ENCODE measurements at places on chromosomes 13 and 19.

DNA sequence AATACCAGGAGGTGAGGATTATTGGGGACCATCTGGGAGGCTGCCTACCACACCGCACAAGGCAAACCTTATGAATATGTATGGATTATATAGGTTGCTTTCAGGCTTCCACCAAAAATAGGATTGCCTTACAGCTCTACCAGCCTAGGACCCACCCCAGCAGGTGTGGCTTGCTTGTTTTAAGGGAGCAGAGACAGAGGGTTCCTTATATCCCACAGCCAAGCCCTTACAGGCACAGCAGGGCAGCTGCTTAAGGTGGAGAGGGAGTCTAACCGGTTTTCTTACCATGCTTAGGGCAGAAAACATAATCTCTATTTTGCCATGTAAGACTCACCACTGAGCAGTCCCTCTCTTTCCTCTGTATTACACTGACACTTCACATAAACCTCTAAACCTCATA lies 16.1 kb upstream of the TTYH1 start:
- no peaks in the 10 kb centered on the region for H3K27me3 ChIP-seq
- H3K4me3 ChIP-seq = no peak overlapping the region
- DNase-seq = no peak
- H3K36me3 ChIP-seq = no peaks in the 10 kb centered on the region
- no peak overlapping the region for H3K27ac ChIP-seq
- H3K4me1 ChIP-seq = no peaks in the 10 kb centered on the region

DNA sequence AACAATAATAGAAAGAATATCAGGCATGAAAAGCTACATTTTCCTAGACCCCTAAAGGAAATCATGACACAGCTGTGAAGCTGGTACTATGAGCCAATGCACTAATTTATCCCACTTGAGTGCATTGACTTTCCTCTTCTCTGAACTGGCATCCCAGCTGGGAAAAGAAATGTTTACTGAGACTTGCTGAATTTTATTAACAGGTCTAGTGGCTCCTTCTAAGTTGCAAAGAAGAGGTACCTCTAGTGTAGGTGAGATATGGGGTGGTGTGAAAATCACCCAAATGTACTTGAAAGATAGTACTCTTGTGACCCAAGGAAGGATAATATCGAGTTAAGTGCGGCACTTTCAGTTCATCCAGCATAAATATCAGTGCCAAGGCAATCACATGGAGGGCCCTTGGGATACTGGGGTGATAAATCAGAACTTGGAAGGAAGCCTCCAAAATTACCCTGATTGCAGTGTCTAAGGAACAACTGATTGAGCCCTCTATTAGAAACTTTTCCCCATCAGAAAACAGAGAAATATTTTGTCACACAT lies 369.2 kb downstream of the PCDH9 start:
- H3K27me3 ChIP-seq = no peaks in the 10 kb centered on the region
- H3K4me3 ChIP-seq = no peak overlapping the region
- H3K4me1 ChIP-seq = no peaks in the 10 kb centered on the region
- no peaks in the 10 kb centered on the region for H3K36me3 ChIP-seq
- H3K27ac ChIP-seq = no peak overlapping the region

- no peaks in the 10 kb centered on the region for H3K27me3 ChIP-seq
- H3K27ac ChIP-seq = no peak overlapping the region
- no peak overlapping the region for H3K4me3 ChIP-seq
- no peaks in the 10 kb centered on the region for H3K4me1 ChIP-seq
- H3K36me3 ChIP-seq = no peaks in the 10 kb centered on the region
- no peak for DNase-seq
These were observed 24.9 kb downstream of the SIGLEC7 start for GRCh38 chr19:51166846-51167490.

- H3K27ac ChIP-seq = no peak overlapping the region
- peak; percentile 41 for DNase-seq
- peaks cover 31% of the 10 kb centered on the region for H3K36me3 ChIP-seq
- no peaks in the 10 kb centered on the region for H3K27me3 ChIP-seq
These were observed 16.9 kb downstream of the ZNF296 start for GRCh38 chr19:45059258-45059965.

DNA sequence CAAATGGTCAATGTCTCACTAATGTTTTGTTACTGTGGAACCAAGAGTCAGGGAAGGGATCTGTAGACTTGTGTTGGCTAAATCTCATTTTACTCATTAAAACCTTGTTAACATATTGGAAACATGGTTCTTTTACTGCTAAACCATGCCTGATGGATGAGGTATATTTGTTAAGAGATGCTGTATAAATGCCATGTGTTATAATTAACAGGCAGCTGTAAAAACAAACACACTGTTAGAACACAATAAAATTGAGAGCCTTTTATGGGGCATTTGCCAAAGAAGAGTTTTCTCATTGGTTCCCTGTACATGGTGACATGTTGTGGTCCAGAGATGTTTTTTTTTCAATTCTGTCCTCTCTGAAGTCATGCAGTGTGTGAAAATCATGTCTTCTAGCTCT lies 121.9 kb downstream of the ESD start:
- no peaks in the 10 kb centered on the region for H3K36me3 ChIP-seq
- peaks cover 5% of the 10 kb centered on the region for H3K4me1 ChIP-seq
- DNase-seq = no peak
- H3K4me3 ChIP-seq = no peak overlapping the region
- H3K27me3 ChIP-seq = no peaks in the 10 kb centered on the region

DNA sequence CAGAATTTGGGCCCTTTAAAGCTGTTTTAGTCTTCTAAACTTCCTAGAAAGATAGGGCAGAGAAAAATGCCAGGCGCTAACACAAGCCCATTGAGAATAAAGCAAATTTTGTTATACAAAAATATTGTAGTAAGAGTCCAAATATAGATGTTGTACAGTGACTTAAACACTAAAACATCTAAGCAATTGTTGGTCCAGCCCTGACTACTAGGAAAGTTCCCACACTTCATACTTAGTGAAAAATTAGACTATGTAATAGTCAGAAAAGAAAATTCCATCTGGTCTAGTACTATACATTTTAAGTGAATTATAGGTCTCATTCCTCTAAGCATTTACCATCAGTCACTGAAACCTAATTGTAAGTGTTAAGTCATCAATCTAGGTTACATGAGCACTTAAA lies 1518.3 kb upstream of the SLC10A2 start:
- DNase-seq = peak; percentile 69
- no peak overlapping the region for H3K4me3 ChIP-seq
- H3K36me3 ChIP-seq = no peaks in the 10 kb centered on the region
- H3K4me1 ChIP-seq = peaks cover 4% of the 10 kb centered on the region

GRCh38 chr19:1237027-1237659 lies 662 bp downstream of the CBARP start:
- H3K4me1 ChIP-seq = peaks cover 32% of the 10 kb centered on the region
- H3K27me3 ChIP-seq = no peaks in the 10 kb centered on the region
- H3K27ac ChIP-seq = no peak overlapping the region
- peaks cover 3% of the 10 kb centered on the region for H3K36me3 ChIP-seq

- H3K4me1 ChIP-seq = no peaks in the 10 kb centered on the region
- H3K27me3 ChIP-seq = no peaks in the 10 kb centered on the region
- H3K27ac ChIP-seq = no peak overlapping the region
These were observed 38.1 kb upstream of the RGCC start for GRCh38 chr13:41419206-41419605.

DNA sequence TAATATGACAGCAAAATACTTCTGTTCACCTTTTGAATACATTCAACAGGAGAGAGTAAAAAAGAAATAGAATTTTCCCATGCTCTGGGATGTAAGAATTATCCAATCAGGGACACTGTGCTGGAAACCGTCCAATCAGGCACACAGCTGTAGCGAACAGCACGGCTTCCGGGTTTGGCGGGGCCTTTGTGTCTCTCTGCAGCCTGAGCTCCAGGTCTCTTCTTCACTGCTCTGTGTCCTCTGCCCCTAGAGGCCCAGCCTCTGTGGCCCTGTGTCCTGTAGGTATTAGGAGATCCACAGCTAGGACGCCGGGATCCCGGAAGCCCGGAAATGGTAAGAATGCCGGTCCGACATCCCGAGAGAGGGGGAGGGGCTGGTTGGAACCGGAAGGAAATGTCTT lies 92.7 kb downstream of the ZNF737 start:
- H3K27ac ChIP-seq = no peak overlapping the region
- no peaks in the 10 kb centered on the region for H3K4me1 ChIP-seq
- no peak for DNase-seq
- no peaks in the 10 kb centered on the region for H3K27me3 ChIP-seq
- H3K36me3 ChIP-seq = no peaks in the 10 kb centered on the region

- peak overlapping the region; percentile 85 for H3K4me3 ChIP-seq
- peaks cover 6% of the 10 kb centered on the region for H3K4me1 ChIP-seq
- peaks cover 6% of the 10 kb centered on the region for H3K36me3 ChIP-seq
- DNase-seq = peak; percentile 46
- H3K27ac ChIP-seq = peak overlapping the region; percentile 59
These were observed 2.1 kb downstream of the TGFB1 start for GRCh38 chr19:41351339-41352245.

- no peak overlapping the region for H3K27ac ChIP-seq
- H3K4me3 ChIP-seq = no peak overlapping the region
- no peaks in the 10 kb centered on the region for H3K27me3 ChIP-seq
These were observed 405.7 kb upstream of the SLC10A2 start for GRCh38 chr13:103471896-103472295.

DNA sequence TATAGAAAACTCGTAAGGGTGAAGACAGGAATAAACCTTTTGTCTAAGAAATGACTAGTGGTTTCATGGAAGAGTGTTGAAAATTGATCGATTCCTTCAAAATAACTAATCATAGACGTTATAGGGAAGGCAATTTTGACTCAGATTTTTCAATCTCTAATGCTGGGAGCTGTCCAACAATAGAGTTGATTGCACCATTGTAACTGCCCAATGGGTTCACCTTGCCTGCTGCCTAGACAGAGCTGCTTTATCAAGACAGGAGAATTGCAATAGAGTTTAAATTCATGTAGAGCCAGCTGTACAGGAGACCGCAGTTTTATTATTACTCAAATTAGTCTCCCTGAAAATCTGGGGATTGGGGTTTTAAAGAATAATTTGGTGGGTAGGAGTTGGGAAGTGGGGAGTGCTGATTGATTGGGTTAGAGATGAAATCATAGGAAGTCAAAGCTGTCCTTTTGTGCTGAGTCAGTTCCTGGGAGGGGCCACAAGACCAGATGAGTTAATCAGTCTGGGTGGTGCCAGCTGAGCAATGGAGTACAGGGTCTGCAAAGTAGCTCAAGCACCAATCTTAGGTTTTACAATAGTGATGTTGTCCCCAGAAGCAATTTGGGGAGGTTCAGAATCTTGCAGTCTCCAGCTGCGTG lies 16.8 kb upstream of the ADGRE2 start:
- H3K4me3 ChIP-seq = no peak overlapping the region
- no peak overlapping the region for H3K27ac ChIP-seq
- H3K4me1 ChIP-seq = no peaks in the 10 kb centered on the region
- H3K36me3 ChIP-seq = no peaks in the 10 kb centered on the region

GRCh38 chr13:28071424-28071823 lies 29.0 kb downstream of the FLT3 start:
- H3K27me3 ChIP-seq = peaks cover 3% of the 10 kb centered on the region
- no peak overlapping the region for H3K4me3 ChIP-seq
- no peak for DNase-seq

DNA sequence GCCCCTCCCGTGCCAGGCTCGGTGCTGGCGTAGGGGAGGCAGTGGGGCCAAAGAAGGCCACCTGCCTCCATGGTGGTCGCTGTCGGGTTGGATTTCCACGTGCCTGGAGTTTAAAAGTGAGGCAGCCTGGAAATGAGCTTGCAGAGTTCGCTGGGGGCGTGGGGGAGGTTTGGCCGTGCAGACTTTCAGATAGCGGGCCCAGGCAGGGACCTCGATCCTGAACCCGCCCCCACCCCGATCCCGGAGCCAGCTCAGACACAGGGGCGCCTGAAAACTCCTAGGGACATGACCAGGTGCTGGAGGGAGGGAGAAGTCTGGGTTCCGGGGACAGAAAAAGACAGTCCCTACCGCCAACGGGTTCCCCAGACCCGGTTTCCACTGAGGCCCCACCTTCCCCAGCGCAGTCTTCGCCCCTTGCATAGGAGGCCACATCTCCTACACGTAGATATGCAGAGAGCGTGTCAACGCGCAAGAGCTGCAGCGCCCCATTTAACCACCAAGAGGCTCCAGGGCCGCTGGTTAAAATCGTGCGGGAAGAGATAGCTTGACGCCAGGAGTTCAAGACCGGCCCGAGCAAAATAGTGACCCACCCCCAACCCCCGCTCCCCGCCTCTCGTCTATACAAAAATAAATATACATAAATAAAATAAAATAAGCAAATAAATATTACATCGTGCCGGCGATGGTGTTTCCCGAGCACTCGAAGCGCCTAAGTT lies 8.5 kb downstream of the CCDC8 start:
- H3K36me3 ChIP-seq = no peaks in the 10 kb centered on the region
- peaks cover 15% of the 10 kb centered on the region for H3K4me1 ChIP-seq
- peaks cover 9% of the 10 kb centered on the region for H3K27me3 ChIP-seq
- H3K4me3 ChIP-seq = no peak overlapping the region

DNA sequence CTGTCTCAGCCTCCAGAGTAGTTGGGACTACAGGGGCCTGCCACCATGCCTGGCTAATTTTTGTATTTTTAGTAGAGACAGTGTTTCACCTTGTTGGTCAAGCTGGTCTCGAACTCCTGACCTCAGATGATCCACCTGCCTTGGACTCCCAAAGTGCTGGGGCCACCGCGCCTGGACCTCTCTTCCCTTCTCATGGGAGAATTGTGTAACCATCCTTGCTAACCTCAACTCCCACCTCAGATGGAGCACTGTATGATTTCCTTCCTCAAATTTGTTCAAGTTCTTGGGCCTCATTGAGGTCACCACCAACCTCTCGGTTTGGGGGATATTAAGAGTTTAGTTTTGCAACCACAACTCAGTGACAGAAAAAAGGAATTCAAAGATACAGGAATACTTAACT lies 10.7 kb downstream of the LILRA5 start:
- H3K27me3 ChIP-seq = no peaks in the 10 kb centered on the region
- no peak for DNase-seq
- H3K27ac ChIP-seq = no peak overlapping the region
- no peaks in the 10 kb centered on the region for H3K4me1 ChIP-seq
- H3K4me3 ChIP-seq = no peak overlapping the region
- H3K36me3 ChIP-seq = no peaks in the 10 kb centered on the region

DNA sequence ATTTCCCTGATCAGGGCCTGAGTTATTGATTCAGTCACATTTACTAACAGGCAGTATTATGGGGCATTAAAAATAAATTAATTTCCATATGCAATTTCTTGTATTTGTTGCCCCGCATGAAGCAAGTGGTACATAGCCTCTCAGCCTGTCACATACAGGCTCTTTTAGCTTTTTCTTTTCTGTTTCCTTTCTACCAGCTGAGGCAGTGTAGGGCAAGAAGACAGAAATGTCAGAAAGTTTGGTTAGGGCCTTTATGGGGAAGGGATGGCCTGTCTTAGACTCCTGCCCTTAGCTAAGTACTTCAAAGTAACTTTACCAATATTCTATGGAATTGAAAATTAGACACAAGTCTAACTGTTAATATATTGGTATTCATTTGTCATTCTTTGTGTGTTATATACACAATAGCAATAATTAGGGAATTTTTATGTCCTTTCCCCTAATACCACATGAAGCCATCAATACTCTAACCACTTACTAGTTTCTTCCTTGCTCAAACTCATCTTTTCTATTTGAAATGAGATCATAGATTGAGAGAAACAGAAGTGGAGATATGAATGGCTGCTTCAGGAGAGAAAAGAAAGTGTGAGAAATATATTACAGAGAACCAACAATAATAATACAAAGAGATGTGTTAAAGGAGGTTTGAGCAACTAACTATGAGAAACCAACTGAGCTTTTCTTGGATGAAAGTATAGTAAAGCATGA lies 669.6 kb downstream of the PCDH17 start:
- no peaks in the 10 kb centered on the region for H3K27me3 ChIP-seq
- H3K4me1 ChIP-seq = no peaks in the 10 kb centered on the region
- H3K36me3 ChIP-seq = no peaks in the 10 kb centered on the region
- H3K4me3 ChIP-seq = no peak overlapping the region
- no peak overlapping the region for H3K27ac ChIP-seq

- no peak for DNase-seq
- H3K4me3 ChIP-seq = no peak overlapping the region
- H3K27ac ChIP-seq = no peak overlapping the region
- H3K4me1 ChIP-seq = no peaks in the 10 kb centered on the region
These were observed 1456.2 kb upstream of the SLC10A2 start for GRCh38 chr13:104522235-104523072.

Data from astrocyte (in vitro differentiated cells and primary cell).